Nasal cavity respiratory epithelium epithelial cell of viscerocranial mucosa (primary cell): ENCODE measurements at places on chromosomes 2 and 18. TPM values are rescaled to one million over a fixed set of nuclear protein-coding genes. Genes with fewer than 3 reads are reported as not detected.

Gene VWA3B
- total RNA-seq = 0.07 and 0.34 TPM in 2 replicates

Gene RNF144A
- total RNA-seq = 0.68 and 1.1 TPM in 2 replicates

Gene IMPACT
- total RNA-seq = 28.4 and 35.9 TPM in 2 replicates

Gene ELOA2
- not detected in 2 replicates for total RNA-seq

Gene TDRD15
- not detected in 2 replicates for total RNA-seq

Gene C2orf78
- not detected in 2 replicates for total RNA-seq
